IMR-90 (cell line): ENCODE measurements at places on chromosomes 1 and 21. TPM values are rescaled to one million over a fixed set of nuclear protein-coding genes. Genes with fewer than 3 reads are reported as not detected.
A peak's percentile ranks its signal among the peaks of the same experiment; 100 is the strongest.

DMRTA2 gene
- not detected in 2 replicates for total RNA-seq

DNA sequence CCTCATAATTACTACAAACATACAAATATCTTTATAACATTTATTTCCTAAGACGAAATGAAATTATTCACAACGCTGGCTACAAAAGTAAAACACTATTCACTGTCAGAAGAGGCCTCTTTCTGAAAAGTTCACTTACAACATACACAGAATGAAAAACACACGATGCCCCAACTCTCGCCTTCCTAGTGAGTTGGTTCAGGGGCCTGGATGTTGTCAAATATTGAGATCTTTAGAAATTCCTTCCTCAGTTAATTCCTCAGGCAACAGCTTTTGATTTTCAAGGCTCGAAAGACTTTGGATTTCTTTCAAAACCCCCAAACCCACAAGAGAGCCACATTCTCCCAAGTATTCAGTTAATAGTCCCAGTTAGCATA, 14.2 kb upstream of the KCNE1 start:
- DNase-seq = no peak

ANKRD13C gene
- total RNA-seq = 10.9 and 18.9 TPM in 2 replicates

DNA sequence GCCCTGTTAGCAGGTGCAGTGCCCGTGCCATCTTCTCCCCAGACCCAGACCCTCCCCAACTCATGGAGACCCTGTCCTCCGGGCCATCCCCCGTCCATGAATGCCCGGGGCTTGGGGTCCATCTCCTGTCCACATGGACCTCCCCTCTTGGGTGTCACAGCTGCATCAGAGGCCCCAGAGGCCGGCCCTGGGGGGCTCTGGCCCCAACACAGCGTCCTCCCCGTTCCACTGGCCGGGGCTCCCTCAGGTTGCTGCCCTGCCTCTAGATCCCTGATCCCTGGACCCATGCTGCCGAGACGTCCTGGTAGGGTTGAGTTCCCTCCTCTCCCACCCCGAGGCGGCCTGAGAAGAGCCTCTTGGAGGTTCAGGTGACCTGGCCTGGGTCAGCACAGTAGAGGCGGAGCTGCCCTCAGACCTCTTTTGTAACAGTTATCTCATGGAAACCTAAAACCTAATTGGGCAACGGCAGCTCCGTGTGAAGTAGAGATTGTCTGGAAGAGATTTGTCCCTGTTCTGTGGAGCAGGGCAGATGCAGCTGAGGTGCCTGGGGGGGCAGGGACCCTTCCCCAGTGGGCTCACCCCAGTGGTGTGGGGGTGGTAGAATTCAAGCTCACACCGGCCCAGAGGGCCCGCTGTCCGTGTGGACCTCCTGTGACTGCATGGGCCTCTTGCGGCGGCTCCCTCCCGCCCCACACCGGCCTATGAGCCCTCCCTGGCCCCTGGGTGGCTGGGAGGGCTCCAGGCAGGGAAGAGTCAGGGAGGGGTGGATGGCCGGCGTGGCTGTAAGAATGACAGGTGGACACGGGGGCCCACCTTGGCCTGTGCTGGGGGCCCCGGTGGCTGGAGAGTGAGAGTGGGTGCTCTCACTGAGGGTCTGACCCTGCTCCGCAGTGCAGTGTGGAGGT, 56.1 kb downstream of the SKI start:
- no peak for DNase-seq

LZIC gene
- 19.0 and 37.2 TPM in 2 replicates for total RNA-seq

DNA sequence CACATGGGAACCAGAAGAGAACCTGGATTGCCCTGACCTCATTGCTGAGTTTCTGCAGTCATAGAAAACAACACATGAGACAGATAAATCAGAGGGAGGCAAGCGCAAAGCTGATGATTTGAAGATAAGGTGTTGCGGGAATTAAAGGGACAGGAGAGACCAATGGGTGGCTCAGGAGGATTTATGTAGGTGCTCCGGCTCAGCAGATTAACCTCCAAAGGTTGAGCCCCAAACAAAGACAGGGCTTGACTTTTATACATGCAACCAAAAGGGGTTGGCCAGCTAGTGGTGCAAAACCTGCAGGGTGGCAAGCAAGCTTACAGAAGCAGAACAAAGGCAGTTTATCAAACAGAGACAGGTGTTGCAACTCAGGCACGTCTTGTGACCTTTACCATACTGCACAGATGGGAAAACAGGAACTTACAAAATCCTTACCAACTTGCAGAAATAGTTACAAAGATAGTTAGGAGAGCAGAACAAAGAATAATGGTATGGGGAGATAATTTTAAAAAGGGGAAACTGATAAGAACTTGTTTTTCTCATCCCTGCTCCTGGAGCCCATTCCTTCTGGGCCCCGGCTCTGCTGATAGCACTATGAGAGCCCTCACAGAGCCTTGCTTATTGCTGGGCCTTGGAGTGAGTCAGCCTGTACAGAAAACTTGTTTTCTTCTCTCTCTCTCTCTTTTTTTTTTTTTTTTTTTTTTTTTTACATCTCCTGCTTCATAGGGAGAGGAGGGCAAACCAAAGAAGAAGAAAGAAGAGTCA, 93.6 kb downstream of the SNRPE start:
- no peak for DNase-seq

GRCh38 chr1:201113451-201114244, 1.4 kb upstream of the CACNA1S start:
- no peak for DNase-seq

GRCh38 chr1:222167111-222167510, 380.8 kb downstream of the HHIPL2 start:
- peak; percentile 94 for DNase-seq
